ENCODE measurements at places on chromosomes 6 and 20.

DNA sequence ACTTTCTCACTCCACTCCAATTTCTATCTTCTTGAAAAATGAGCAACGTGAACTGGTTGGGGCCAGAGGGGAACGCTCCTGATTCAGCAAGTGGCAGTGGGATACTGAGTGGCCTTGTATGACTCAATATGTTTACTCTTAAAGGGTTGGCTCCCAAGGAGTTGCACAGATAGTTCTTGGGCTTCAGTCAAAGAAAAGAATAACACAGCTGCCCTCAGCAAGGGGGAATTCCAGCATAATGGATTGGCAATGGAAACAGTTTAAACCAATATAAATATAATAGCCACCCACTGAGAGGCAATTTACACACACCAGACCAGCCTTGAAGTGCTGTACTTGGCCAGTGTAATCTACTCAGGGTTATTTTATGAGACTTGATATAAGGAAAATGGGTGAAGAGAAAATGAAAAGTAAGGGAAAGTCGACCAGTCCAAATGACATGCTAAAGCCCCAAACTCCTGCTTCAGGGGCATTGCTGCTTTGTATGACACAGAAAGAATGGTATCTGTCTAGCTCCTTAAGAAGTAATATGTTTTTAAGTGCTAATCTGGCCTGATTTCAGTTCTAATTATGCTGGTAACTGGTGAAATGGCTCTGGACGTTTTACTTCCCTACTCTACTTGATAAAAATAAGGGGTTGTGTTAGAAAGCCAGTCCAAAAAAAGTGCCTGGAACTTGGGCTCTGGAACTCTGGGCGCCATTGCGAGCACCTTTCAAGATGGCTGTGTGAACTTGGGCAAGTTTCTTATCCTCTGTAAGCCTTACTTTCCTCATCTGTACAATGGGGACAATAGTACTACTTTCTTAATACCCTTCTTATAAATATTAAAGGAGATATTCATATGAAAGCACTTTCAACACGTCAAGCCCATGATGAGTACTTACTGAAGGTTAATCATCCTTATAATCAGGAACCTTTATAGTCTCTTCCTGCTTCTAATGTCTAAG is 712.9 kb upstream of the MAP3K7 start:
- DNase-seq = no peak

- DNase-seq = no peak
Measured at GRCh38 chr6:128929869-128930268, 46.9 kb downstream of the LAMA2 start.

GRCh38 chr6:163708466-163708865 is 293.9 kb downstream of the QKI start:
- DNase-seq = no peak

DNA sequence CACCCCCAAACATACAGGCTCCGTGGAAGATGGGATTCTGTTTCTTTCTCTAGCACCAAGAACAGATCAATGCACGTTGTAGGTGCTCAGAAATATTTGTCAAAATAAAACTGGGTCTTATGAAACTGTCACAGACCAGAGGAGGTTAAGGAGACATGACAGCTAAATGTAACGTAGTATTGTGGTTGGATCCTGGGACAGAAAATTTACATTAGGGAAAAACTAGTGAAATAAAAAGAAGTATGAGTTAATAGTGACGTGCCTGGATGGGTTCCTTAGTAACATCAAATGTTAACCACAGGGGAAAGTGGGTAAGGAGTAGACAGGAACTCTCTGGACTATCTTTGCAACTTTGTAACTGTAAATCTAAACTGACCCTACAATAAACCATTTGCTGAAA is 31.5 kb downstream of the NOL4L start:
- DNase-seq = peak; percentile 16

GRCh38 chr20:45771182-45771759 is 20.4 kb downstream of the WFDC3 start:
- DNase-seq = peak; percentile 92

GRCh38 chr6:53532942-53533341 is 12.0 kb downstream of the GCLC start:
- DNase-seq = no peak

GRCh38 chr6:16198061-16198705 is 40.2 kb upstream of the GMPR start:
- no peak for DNase-seq

- DNase-seq = peak; percentile 65
Measured at GRCh38 chr6:142478117-142478516, 176.3 kb downstream of the ADGRG6 start.

DNA sequence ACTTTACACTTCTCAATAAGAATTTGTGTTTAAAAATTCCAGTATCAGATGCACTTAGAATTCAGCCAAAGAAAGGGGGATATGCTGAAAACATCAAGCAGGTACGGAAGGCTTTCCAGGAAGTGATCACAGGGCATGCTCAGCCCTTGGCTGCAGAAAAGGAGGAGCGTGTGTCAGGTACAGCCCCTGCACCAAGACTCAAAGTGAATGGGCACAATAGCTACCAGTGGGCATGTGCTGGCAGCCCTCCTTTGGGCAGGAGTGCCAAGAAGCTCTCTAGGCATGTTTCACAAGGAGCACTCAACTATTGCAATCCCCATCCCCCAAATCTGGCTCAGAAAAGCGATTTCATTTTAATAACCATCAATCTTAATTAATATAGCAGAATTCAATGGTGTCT is 298.8 kb downstream of the GMDS start:
- DNase-seq = no peak

- DNase-seq = peak; percentile 43
Measured at GRCh38 chr6:37029249-37029971, 24.0 kb downstream of the FGD2 start.

- DNase-seq = no peak
Measured at GRCh38 chr6:124676033-124676432, 286.2 kb upstream of the RNF217 start.

DNA sequence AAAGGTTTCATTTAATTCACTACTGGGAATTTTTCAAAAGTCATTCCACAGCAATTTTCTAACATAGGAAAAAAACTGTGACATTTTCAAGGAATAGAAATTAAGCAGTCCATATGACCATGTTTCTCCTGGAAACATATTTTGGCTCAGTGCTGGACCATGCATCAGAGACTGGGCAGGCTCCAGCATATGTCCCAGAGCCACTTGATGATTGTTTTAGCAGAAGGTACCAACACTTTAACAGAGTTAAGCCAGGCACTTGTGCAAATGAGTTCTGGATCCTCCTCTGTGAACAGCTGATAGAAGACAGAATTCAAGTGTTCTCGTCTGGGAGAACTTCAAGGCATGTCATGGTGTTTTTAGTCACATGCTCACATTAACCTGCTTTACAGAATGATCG is 516.3 kb downstream of the COL12A1 start:
- no peak for DNase-seq

DNA sequence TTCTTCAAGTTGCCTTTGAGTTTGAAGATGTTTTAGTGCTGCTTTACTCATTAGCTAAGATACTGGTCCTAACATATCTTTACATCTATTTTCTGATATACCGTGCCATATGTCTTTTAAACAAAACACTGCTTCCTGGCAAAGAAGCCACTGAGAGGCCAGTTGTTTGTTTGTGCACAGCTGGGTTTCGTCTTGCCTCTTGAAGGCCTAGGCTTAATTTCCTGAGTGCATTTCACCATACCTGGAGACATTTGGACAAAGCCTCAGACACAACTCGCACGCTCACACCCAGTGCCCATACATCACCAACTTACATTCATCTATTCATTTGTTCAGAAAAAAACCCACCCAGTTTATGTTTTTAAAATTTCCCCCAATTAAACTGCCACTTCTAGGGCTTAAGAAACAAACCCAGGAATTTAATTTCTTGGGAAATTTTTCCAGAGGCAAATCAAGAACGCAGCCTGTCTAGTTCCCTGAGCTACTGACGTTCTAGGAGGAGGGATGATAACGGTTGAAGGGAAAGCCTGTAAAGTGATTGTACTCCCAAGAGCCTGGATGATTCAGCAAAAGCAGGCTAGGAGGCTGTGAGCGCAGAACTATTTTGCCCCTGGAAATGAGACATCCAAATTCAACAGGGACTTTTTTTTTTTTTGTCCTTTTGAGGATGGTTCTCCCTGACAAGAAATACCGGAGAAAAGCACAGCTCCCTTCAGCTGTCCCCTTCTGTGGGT is 77.7 kb downstream of the OLIG3 start:
- no peak for DNase-seq

- no peak for DNase-seq
Measured at GRCh38 chr20:19253916-19254820, 41.7 kb downstream of the SLC24A3 start.

DNA sequence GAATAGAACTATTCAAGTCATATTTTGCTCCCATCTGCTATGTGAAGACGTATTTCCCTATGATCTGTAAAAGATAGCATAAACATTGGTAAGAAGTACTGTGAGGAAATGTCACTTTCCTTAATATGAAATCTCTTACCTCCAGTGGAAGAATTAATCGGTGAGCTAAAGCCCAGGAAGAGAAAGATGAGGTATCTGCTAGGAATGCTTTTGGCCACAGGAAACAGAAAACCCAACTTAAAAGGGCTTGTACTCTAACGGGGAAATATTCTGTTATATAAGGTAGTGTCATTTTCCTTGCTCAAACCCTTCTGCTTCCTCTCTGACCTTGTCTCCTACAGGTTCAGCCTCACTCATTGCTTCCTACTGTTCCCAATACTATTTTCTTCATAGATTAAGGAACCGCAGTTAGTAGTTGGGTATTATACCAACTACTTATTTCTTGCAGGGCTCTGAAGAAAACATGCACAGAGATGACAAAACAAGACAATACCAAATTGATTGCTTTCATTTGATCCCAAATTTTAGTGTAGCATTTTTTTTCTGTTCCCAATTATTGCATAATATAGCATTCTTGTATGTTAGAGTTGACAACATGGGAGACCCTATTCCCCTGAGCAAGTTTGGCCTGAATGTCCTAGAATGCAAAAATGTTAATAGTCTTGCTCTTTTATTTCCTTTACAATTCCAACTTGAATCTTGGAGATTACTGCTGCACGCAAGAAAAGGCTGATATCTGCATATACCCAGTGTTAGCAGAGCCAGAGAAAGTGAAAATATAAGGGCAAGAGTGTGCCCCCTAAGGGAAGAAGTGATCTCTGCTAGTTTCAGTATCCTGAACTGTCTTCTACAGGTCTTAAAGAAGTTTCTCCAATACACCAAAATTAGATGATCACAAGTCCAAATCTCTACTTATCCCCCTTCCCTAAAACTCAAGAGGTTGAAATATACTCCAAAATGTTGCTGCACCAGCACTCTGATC is 65.3 kb downstream of the AFG1L start:
- DNase-seq = peak; percentile 68

DNA sequence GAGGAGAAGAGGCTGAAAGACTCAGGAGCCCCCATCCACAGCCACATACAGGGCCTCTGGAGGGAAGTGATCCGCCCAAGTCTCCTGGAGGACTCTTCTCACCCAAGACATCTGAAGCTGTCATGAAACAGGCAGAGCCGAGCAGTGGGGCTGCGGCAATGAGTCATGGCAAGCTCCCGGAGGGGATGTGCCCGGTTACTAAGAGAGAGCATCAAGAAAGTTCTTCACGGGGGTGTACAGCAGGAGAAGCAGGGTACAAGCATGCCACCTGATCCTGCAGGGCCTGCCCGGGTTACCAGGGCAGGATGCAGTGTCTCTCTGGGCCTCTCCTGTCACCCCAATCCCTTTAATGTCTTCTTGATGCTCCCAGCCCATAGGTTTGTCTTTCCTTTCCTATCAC is 21.1 kb downstream of the TRIM26 start:
- no peak for DNase-seq

DNA sequence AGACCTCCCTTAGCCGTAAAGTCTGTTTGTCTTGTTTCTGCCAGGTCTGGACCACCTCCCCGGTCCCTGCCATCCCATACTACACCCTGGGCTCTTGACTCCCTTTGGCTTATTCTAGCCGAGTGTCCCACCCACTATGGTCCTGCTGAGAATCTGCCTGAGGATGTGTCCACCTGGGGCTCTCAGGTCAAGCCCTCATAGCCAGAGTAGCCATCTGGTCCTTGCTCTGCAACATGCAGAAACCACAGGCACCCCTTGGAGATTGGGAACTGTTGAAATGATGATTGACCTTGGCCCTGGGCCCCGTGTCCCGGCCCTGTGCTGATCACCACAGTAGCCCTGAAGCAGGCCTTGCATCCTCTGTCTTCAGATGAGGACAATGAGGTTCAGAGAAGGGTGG is 44.0 kb downstream of the VSTM2L start:
- DNase-seq = no peak

DNA sequence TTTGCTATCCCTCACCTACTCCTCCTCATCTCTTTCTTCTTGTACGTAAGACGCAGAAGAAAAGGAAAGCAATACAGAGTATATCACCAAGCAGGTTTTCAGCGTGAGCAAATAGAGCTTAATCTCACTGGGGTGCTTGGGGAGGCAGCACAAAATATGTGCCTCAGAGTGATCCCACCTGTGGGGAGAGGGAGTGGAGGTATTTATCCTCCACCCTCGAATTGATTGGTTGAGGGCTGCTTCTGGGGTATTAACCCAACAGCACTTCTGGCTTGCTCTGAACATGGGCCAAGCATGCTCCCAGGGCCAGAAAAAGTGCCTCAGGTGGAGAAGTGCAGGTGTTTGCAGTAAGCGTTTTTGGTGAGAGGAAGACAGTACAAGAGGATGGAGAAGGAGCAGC is 78.5 kb upstream of the EYA2 start:
- DNase-seq = no peak

- no peak for DNase-seq
Measured at GRCh38 chr6:88358846-88359245, 192.7 kb upstream of the CNR1 start.

GRCh38 chr20:61997891-61998290 is 67.8 kb downstream of the TAF4 start:
- DNase-seq = no peak

DNA sequence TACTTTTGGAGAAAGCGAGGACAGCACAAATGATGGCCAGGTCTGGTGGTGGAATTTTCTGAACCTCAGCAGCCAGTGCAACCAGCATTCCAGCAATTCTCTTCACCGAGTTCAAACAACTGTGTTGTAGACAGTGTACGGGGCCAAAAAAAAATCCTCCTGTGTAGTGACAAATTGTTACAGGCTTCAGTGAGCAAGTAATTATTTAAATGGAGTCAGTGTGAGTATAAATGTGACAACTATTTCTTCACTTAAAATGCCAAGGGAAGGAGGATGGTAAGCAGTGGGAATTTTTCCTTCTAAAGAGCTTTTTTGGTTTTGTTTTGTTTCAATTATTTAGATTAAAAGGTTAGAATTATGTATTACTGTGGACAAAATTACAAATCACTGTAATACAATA is 154.1 kb downstream of the TMEM242 start:
- no peak for DNase-seq

DNA sequence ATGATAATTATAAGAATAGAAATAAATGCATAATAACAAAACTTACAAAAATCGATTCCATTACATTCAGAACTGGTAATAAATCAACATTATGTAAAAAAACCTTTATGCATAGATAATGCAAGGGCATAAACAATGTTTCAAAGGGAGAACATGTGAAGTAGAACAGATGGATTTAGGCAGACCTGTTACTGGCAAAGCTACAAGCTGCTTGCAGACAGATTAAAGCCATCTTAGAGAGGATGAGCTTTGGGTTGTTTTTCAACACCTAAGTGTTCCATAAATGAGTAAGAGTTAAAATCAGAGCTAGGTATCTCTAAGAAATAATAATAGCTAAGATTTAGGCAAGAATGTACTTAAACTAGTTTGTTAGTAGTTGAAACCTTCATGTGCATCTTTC is 37.2 kb downstream of the SNAP25 start:
- DNase-seq = no peak

All from Kasumi-1 (cell line).